ENCODE measurements at places on chromosomes 2 and 18. TPM values are rescaled to one million over a fixed set of nuclear protein-coding genes. Genes with fewer than 3 reads are reported as not detected.

Gene FRZB
- total RNA-seq = 17.1 TPM

DNA sequence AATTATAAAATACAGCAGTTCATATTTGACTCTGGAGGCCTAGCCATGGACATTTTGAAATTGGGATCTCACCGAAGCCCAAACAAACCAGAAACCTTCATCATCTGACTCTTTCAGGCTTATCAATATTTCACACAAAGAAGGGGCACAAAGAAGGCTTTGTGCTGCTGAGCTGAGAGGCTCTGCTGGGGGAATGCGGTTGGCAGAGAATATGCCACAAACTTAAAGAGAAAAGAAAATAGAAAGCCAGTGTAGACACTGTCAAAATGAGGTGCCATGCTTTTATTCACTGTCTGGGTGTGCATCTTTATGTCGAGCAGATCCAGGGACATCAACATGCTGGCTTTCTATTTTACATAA lies 162.6 kb downstream of the QPCT start:
- DNase-seq = no peak

GRCh38 chr2:96815326-96816126 lies 542 bp upstream of the CNNM3 start:
- no peak for DNase-seq

GRCh38 chr2:171124541-171124940 lies 36.2 kb downstream of the TLK1 start:
- no peak for DNase-seq

DNA sequence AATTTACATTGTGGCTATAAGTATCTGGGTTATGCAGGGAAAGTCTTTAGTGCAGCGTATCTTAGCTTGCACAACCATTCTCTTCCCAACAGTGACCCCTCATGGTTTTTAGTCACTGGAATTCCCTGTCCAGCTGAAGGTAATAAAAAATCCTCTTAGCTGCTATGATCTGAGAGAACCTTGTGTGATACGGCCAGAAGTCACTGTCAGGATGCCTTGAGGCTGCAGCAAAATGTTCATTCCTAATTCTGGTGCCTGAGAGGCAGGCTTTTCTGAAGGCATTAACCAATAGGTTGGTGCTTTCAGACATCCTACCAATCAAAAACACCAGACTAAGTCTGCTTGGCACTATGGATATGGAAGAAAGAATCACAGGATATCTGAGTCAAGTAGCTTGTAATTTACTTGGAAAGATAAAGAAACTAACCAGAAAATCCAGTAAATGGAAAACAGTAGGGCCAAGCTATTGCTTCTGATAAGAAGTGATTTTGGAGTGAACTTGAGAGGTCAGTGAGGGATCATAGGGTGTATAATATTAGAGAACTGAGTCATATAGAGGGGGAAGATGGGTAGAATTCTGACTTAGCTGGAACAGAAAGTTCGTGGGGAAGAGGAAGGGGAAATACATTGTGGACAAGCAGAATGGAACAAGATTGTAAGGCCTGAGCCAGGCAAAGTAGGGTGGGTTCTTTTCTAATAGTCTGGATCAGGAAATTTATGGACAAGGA lies 89.0 kb upstream of the SLC14A2 start:
- DNase-seq = no peak

DNA sequence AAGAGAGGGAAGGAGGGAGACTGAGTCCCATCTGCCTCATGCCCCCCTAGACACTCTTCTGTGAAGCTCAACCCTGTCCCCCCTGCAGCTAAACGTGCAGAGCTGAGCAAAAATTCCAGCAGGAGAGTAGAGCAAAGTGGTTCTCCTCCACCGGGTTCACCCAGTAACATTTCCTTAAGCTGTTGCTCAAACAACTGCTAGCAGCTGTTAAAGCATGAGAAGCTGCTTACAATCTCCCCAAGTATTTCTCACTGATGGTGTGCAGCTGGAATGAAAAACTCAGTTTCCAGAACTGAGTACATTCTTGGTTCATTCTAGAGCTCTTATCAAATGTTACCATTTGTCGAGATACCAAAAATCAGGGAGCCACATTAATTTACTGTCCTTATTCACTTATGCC lies 92.3 kb downstream of the STK39 start:
- DNase-seq = no peak

GRCh38 chr2:53028225-53028624 lies 739.4 kb upstream of the CHAC2 start:
- no peak for DNase-seq

DNA sequence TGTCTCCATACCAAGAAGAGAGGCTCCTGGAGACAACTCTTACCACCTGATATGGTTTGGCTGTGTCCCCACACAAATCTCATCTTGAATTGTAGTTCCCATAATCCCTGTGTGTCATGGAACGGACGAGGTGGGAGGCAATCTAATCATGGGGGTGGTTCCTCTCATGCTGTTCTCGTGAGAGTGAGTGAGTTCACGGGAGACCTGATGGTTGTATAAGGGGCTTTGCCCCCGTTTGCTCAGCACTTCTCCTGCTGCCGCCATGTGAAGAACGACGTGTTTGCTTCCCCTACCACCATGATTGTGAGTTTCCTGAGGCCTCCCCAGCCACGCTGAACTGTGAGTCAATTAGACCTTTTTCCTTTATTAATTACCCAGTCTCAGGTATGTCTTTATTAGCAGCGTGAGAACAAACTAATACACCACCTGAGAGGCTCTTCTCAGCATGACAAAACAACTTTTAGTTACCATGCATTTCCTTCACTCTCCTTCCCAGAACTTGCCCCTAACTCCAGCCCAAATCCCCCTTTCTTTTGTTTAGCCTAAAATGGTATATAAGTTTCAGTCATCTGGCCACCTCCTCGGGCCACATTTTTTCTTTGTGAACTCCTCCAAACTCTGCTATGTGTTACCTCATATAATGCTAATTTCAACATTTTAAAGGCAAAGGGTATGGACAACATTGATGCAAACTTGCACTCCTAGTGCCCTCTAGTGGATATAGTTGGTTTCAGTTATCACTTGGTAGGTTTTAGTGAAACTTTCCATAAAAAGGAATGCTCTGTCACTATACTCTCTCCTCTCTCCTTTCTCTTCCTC lies 58.6 kb upstream of the SLC25A52 start:
- DNase-seq = no peak

- no peak for DNase-seq
Measured at GRCh38 chr18:44033144-44033701, 647.5 kb upstream of the SETBP1 start.

DNA sequence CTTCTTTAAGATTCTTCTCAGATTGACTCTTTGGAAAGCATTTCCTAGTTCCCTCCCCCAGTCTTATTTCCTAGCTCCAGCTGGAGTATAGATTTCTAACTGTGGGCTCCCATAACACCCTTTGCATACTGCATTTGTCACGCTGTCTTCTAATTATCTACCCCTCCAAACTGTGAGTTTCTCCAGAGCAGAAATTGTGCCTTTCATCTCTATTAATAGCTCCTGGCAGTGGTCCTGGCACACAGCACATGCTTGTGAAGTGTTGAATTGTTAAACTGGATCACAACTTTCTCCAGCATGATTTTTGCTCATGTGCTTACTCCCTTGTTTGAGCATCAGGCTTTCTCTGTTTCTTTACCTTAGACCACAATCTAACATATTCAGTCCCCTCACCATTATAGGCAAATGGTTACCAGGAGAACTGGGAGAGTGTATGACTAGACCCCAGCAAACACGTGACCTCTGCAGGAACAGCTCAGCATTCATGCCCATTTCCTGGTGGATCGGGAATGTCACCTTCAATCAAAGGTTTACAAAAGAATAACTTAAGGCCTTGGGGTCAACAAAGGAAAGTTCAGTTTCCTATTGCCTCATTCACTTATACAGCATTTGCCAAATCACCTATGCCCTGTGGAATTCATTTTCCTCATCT lies 175.7 kb upstream of the TANK start:
- DNase-seq = no peak

Gene ARHGEF4
- 12.1 TPM for total RNA-seq

Gene SERPINB13
- total RNA-seq = not detected

DNA sequence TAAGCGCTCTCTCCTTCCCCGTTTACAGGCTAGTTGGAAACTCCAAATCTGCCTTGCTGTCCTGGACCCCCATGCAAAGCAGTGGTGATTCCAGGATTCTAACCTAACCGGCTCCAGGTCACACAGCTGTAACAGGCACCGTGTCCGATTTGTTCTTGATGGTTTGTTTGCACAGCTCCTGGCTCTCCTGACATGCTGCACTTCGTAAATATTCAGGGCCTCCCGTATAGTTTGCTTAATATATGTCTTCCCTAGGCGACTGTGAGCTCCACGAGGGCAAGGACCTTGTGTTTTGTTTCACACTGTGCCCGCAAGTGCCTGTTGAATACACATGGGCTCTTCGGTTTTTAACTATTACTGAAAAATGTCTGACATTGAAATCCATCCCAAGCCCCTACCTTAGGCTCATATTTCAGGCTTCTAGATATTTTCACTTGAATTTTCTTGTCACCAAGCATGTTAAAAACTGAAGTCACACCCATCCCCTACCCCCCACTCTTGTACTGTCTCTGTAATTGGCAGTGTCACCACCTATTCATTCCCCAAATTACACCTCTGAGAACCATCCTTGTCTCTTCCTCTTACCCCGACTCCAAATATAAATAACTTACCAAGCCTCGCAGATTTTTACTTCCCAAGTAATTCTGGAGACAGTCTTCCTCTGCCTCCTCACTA lies 1.0 kb upstream of the PUM2 start:
- DNase-seq = no peak

Gene PKDCC
- 367 TPM for total RNA-seq

- DNase-seq = peak; percentile 61
Measured at GRCh38 chr2:240998995-240999791, 775 bp downstream of the SNED1 start.

DNA sequence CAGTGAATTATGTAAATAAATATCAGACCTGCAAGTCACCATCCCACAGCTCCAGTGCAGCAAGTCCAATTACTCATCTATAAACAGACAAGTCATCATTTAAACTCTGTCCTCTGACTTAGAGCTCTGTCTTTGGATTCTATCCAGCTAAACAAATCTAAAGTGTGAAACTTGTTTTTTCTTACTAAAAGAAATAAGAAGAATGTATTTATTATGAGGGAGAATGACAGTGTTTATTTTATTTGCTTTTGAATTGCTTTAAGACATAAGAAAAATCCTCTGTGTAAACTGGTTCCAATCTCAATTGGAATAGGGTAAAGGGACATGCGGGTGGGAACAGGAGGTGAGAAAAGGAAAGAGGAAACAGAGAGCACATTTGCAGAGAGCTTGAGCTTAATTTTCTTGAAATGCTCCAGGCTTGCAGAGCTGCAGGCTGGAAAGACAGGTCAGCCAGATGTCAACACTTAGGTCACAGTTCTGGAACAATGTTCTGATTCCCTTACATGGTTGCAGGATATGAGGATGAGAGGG lies 355.8 kb downstream of the MEIS1 start:
- no peak for DNase-seq

Gene FBXO48
- 2.1 TPM for total RNA-seq

Gene CNDP1
- total RNA-seq = 0.31 TPM

DNA sequence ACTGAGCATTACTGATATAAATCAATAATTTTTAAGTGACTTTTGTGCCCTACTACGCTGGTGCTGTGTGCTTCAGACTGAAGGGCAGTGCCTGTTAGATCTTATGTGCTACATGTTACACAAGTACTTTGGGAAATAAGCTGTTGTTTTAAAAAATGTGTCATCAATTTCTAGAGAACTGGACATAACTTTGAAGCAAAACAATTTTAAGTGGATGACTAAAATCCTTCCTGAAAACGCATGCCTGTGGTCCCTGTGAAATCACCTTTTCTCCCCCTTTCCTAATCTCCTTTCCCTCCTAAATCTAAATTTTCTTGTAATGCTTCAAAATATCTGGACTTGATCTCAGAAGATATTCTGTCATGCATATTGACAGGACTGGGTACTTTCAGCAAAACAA lies 7.1 kb upstream of the IL1RL1 start:
- no peak for DNase-seq

DNA sequence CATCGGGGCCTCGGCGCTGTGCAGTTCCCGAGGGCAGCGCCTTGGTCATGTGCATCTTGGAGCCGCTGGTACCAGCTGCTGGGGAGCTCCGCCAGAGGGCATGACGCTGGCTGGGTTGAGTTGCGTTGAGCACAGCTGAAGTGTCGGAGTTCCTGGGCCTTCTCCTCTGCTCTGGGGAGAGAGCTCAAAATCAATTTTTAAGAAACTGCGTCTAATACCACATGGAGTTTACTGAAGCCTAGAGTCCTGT lies 48.7 kb downstream of the GREB1 start:
- no peak for DNase-seq

DNA sequence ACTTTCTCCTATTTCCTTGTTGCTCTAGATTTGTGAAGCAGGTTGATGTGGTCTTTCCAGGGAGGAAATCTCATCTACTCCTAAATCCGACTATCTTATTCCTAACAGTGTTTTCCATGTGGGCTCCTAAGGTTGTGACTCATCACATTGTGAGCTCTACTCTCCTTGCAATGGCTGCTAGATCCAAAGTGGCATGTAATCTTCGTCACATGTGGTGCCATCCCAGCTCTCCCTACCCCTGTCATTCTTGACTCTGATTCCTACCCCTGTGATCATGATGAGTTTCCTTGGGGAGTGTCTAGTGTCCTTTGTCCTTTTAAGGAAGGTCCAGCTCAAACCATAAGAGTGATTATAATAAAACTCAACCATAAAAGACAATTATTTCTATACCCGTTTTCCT lies 47.3 kb upstream of the GULP1 start:
- no peak for DNase-seq

- DNase-seq = no peak
Measured at GRCh38 chr2:109647636-109648035, 33.5 kb downstream of the SOWAHC start.

Gene NT5C1B
- total RNA-seq = not detected

DNA sequence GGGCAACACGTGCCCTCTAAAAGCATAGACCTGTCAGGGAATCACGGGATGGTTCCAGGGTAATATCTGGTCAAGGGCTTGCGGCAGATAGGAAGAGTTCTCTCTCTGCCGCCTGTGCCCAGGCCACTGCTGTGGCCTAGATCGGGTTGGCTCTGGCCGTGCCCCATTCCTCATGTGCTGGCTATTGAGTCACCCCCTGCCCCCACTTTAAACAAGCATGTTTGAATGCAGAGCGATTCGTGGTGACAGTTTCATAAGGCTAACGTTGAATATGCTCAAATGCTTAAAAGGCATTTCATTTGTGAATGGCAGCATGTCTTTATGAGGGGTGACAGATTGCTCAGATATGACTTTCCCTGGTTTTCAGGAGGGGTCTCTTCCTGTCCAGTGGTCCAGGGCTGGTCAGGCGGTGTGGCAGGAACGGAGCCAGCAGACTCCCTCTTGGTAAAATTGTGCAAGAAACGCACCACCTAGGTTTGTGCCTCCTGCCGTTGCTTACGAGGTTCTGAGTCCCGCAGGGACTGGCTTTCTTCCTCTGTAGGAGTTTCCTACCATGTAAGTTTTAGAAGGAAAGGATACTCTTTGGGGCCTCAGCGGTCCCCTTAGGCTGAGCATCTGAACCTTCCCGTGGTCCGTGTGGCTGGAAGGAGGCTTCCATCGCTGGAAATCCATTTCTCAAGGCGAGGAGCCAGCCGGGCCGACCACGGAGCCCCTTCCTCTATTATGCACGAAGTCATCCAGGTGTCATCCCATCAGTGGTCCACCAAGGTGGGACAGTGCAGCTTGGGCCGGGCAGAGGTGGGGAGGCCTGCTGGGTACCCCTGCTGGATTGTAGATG lies 50.2 kb downstream of the AGAP1 start:
- peak; percentile 48 for DNase-seq

All from sciatic nerve (tissue), 2 donors.